ENCODE measurements at places on chromosomes 2 and 18.

GRCh38 chr2:21676676-21677075, 552.9 kb downstream of the TDRD15 start:
- DNase-seq, result no peak

GRCh38 chr2:74538881-74539339, 9.2 kb downstream of the HTRA2 start:
- DNase-seq, result no peak

GRCh38 chr2:40242315-40242714, 209.6 kb downstream of the SLC8A1 start:
- no peak for DNase-seq

DNA sequence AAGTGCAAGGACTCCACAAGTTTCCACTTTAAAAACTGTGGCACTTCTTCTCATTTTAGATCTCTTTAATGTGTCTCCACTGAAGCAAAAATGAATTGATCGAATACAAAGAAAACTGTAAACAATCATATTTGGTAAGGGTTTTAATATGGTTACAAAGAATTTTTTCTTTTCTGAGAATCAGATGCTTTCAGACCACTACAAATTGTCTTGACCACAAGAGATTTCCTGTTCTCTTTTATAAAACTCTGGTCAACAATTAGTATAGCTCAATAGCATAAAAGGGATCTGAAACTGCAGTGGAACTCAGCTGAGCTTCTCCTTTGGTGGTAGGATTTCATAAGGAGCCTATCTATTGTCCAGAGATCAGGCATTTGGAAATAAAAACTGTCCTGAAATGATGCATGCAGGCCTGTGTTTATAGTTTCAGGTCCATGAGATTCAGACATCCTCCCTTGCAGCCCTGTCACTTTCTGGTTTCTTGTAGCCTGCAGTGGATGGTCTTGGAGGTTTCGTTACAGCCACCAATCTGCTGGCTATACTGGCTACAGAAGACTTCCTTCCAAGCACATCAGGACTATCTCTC, 120.0 kb downstream of the DOCK10 start:
- no peak for DNase-seq

DNA sequence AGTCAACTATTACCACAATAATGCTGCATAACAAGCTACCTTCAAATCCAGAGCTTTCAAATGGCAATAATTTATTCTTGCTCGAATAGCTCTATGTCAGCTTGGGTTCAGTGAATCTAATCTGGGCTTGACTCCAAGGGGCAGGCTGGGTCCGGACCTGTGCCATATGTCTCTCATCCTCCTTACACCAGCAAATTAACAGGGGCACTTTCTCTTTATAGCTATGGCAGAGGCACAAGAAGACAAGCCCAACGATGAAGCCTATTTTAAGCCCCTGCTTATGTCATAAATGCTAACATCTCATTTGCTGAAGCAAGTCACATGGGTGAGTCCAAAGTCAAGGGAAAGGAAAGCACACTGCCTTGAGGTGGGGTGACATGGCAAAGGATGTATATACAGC, 13.3 kb upstream of the ZNF521 start:
- no peak for DNase-seq

DNA sequence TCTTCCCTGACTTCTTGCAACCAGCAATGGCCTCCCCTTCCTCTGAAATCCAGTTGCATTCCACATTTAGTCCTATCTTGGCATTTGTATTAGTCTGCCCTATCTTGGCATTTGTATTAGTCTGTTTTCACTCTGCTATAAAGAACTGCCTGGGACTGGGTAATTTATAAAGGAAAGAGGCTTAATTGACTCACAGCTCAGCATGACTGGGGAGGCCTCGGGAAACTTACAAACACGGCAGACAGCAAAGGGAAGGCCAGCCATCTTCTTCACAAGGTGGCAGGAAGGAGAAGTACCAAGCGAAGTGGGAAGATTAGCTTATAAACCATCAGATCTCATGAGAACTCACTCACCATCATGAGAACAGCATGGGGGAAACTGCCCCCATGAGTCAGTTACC, 234.5 kb upstream of the COPS8 start:
- no peak for DNase-seq

GRCh38 chr18:57214976-57215375, 68.1 kb downstream of the BOD1L2 start:
- no peak for DNase-seq

DNA sequence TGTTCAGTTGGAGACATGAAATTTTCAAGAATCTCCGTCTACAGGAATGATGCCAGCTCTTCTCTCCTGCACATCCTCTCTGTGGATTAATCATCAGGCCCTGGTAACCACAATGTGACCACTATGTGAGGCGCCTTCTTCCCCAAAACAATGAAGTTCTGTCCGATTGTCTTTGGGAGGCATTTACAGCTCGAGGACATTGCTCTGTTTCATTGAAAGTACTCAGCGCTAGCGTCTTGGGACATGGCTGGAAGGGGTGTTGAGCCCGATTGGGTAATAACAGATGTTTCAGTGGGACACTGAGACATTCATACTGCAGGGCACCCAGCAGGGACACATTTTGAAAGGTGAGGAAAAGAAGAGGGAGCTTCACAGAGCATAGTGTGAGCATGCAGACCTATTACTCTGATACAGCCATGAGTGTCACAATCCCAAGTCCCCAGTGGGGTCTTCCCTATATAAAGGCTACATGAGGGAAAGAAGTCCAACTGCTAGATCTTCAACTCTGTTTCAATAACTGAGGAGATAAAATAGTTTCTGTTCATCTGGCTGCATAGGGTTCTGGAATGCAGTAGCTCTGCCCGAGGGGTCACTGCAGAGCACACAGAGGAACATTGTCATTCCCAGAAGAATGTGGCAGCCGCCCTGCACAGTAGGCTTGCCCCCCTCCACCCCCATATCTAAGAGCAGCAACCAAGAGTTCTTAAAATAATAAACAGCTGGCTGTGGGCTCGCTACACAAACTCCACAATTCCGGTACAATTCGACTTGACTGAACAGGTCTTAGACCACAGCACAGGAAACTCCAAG, 237.3 kb downstream of the OSR1 start:
- DNase-seq, result no peak

DNA sequence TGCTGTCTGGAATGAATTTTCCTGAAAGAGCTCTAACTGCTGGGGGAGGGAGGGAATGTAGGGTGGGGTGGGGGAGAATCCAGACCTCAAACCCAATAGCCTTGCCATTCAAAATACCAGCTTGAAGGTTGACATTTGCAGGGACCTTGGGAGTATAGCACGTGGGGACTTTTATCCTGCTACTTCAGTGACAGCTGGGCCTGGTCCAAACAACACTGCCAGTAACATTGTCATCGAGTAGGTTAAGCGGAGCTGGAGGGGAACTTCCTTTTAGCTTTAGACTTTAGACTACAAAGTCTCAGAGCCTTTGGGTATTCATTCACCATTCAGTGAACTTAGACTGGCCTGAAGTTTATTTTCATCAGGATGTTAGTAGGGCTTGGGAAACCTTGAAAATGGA, 248.7 kb downstream of the MEIS1 start:
- no peak for DNase-seq

DNA sequence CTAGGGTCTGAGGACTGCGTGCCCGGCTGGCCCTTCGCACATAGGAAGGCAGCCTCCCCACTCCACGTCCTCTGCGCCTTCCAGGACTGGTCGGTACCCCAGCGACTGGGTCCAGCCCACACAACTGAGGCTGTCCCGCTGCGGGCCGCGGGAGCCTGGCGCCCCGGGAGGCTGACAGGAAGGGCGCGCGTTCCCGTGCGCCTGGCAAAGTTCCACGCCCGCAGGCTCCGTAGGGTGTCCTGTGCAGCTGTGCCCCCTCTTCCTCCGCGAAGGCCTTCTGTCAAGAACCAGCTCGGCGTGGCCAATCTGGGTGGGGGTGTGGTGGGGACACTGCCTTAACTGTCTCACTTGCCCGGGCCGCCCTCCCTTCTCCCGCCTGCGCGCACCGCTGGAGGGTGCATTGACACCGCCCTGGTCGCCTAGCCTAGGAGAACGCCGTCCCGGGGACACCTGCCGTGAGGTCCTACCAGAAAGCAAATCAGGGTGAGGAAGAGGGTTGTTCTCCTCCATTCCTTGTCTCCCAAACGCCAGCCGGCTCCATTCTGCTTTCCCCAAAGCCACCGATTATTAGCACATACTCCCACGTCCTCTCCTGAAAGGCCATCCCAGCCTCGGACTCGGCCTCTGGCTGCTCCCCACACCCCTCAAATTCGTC, 618 bp upstream of the LYPD1 start:
- DNase-seq, result no peak

DNA sequence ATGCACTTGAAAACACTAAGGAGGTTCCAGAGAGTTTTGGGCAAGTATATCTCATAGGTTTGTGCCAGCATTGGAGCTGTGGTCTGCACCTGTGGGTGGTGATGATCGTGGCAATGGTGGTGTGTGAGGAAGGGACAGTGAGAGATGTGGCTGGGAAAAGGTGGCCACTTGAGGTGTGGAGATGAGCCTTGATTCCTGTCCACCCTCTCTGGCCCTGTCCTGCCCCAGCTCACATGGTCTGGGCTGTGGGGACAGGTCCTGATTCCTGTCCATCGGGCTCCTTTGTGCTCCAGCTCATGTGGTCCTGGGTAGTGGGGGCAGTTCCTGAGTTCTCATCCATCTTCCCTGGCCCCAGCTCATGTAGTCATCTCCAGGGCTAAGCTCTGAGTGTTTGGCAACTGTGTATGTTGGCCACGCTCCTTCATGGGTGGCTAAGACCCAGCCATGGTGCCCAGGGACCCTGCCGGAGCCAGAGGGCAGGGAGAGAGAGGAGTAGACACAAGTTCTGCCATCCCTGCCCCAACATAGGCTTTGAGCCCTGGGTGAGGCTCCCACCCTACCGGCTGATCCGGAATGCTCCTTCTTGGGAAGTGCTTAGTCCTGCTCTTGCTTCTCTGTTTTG, 294.4 kb upstream of the HDAC4 start:
- DNase-seq, result no peak

DNA sequence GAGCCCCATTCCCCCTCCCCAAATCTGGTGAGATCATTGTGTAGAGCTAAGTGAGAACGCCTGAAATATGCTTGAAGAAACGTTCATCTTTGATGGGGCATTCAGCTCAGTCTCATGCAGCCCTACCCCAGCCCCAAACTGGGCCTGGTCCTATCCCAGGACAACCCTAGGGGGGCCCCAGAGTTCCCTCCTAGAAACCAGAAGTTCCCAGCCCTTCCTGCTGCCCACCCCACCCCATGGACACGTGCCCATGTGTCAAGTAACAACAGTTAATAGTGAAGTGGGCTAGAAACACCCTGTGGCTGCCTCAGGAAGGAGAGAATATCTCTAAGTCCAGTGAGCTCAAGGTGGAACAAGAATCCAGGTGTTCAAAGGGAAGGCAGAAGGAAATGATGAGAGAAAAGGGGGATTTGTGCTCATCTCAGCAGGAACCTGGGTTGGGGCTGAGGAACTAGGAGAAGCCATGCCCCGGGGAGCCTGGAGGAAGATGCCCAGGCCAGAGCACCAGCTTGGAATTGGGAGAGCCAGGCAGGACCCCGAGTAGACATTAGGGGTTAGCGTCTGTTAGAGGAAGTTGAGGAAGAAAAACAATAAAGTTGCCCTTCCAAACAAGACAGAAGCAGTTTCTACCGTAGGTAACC, 20.1 kb upstream of the SLC20A1 start:
- no peak for DNase-seq

DNA sequence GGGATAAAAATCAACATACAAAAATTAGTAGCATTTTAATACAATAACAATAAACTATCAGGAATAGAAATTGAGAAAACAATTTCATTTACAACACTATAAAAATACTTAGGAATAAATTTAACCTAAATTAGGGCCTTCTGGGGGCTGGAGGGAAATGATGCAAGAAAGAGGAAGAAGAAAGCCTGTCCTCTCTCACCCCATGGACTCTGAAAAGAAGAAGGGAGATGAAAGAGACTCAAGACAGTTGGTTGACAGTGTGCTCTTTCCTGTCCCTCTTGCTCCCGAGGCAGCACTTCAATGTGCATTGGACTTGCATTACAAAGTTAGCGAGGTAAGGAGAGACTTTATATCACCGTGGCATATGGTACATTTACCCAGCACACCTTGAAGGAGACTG, 88.5 kb downstream of the VAPA start:
- no peak for DNase-seq

DNA sequence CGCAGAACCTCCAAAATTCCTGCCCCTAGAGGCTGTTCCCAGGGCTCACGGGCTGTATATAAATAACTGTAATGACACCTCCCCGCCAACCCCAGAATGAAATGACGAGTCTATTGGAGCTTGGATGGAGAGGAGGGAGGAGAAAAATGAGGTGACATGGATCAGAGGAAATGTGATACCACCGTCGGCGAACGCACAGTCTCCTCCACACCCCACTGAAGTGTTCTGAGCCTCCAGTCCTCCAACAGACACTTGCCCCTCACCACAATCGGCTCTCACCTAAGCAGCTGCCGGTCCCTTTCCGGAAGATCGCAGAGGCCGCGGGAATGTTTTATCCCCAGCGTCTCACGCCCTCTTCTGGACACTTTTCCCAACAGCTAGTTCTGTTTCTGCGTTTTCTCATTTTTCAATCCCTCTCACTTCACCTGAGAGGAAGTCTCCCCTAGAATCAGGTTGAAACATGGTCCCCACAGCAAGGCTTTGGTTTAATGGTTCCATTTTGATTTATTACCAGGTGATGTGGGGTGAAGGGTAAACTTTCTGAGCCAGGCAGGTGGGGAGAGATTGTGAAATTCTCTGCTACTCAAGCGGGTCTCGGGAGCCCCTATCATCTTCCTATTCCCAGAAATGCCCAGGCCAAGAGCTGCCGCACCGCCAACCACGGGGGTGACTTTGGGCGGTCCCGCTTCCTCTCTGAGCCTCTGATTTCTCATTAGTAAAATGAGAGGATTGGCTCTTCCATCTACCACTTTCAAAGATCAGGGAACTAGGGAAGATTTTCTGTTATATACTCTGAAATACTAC, 9.1 kb upstream of the MYO5B start:
- no peak for DNase-seq

DNA sequence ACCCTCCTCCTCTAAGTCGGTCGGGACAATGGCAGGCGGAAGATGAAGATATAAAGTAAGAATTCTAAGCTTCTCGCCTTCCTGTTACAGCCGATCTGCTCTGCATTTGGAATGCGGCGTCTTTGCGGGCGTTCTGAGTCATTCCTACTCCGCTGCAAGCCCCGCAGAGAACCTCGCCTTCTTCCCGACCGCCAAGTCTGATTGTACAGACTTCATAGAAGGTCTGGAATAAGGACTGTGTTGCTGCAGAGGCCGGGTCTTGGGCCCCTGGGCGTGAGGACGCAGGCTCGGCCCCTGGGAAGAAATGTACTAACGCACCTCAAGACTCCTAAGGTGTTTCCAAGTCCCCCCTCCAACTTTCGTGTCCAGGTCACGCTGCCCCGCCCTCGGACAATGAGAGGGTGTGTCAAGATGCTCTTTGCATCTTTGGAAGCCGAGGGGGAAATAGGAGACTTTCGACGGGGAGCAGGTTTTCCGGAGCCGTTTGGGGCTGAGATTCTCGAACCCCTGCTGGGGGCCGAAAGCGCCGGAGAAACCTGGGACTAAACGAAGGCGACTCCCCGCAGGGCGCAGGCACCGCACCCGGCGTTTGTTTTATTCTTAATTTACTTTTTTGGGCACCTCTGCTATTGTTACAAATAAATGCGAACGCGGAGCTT, 12.7 kb upstream of the PAX3 start:
- DNase-seq, result no peak
